ENCODE measurements at places on chromosomes 16 and 17.
A peak's percentile ranks its signal among the peaks of the same experiment; 100 is the strongest.

DNA sequence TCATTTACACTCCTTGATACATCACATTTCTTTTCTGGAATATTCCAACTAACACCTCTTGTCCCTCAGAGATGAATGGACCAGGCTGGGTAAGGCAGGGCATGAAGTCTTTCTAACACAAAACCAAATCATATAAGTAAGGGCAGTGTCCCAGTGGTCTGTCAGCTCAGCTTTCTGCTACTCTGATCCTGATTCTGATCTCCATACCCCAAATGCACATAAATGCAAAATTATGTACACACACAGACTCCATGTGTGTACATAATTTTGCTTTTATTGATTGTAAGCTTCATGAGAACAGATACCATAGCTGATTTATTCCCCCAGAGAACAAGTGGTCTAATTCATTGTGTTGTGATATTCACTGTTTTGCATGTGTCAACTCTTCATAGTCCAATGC lies 47.9 kb downstream of the NOG start:
- no peak for DNase-seq

- peak; percentile 32 for DNase-seq
Observed at GRCh38 chr16:75566758-75567255, 628 bp downstream of the GABARAPL2 start.

GRCh38 chr17:27367121-27367981 lies 73.4 kb downstream of the WSB1 start:
- DNase-seq = no peak

DNA sequence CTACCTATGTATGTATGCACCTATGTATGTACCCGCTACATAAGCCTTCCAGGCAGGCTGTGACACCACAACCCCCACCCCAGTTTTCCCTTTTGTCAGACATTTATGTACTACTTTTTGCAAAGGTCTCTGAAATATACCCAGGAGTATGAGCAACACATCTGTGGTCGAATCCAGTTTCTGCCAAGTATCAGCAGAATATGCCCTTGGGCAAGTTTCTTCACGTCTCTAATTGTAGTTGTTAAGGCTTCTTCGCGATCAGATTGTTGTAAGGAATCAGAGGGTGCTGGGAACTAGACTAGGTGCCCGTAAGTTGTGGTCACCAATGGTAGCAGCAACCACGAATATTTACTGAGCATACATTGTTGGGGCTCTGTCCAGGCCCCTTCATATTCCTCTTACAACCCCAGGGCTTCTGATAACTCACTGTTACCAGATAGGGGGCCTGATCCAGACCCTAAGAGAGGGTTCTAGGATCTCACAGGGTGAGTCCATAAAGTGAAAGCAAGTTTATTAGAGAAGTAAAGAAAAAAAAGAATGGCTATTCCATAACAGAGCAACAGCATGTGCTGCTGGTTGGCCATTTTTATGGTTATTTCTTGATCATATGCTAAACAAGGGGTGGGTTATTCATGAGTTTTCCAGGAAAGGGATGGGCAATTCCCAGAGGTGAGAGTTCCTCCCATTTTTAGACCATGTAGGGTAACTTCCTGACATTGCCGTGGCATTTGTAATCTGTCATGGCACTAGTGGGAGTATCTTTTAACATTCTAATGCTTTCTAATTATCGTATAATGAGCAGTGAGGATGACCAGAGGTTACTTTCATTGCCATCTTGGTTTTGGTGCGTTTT lies 16.6 kb downstream of the NUDT7 start:
- no peak for DNase-seq

- DNase-seq = no peak
Observed at GRCh38 chr17:47628014-47628566, 21.6 kb upstream of the KPNB1 start.

DNA sequence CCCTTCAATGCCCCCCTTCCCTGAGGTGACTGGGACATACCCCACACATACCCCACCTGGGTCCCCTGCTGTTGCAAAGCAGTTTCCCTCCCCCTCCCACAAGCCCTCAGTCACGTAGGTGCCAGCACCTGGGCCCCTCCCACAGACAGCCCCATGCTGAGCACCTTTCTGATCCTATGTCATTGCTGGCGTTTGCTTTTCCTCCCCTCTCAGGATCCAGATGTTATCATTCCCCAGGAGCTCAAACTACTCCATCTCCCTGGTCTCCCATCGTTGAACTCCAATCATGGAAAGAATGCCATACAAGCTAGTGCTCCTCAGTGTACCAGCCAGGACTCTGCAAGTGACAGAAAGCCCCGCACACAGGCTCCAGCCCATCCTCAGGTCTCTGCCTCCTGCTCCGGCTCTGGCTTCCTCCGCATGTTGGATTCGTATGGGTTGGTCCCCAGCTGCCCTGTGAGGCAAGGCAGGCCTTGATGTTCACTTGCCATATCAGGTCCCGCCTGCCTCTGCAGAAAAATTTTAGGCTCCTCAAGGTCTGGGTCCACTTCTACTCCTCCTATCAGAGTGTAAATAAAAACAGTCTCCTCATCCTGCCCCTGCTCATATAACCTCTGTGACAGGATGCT lies 31.4 kb upstream of the MED9 start:
- DNase-seq = no peak

DNA sequence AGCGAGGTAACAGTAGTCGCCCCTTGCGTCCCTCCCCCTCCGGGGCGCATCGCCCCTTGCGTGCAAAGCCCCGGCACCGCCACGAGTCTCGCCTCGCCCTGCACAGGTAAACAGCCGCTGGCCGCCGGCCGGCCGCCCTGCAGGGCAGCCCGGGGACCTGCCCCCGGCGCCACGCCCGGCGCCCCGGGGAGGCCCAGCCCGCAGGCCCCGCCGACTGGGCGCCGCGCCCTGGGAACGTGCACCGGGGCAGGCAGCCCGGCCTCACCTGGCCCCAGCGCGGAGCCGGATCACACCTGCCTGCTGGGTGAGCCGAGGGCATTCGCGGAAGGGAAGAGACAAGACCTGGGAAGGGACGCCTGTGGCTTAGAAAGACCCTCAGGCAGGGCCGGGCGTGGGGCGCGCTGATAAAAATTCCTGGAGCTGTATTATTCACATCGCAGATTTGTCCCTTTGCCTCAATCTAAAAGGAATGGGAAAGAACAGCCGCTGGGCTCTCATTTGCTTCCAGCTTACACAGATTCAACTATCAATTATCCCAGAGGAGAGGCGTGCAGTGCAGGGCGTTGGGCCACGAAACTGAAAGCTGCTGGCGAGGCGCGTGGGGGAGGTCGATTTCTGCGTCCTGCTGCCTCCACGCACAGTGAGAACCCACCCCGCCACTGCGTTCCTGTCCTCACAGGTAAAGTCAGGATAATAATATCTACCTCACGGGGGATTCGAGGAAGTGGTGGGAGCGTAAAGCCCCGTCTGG lies 451.9 kb downstream of the SLC39A11 start:
- DNase-seq = no peak

Data from stimulated activated CD4-positive, alpha-beta T cell treated with anti-CD3 and anti-CD28 coated beads, Interleukin-15, amount 100 ng/mL, for 24 hours (primary cell).